Thoracic aorta (tissue), 2 donors: ENCODE measurements at places on chromosomes 3 and 15. TPM values are rescaled to one million over a fixed set of nuclear protein-coding genes. Genes with fewer than 3 reads are reported as not detected.

Gene BNIP2
- total RNA-seq, result 183 TPM

DNA sequence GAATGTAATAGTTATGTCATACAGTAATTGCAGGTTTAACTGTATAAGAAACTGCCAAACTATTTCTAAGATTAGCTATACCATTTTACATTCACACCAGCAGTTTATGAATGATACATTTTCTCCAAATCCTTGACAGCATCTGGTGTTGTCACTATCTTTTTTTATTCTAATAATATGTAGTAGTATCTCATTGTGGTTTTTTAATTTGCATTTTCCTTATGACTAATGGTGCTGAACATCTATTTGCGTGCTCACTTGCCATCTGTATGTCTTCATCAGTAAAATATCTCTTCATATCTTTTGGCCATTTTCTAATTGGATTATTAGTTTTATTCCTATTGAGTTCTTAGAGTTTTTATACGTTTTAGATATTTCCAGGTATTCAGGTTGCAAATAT is 994.0 kb upstream of the SEMA6D start:
- no peaks in the 10 kb centered on the region for H3K27me3 ChIP-seq
- no peak overlapping the region for H3K27ac ChIP-seq

- no peaks in the 10 kb centered on the region for H3K4me1 ChIP-seq
- H3K27ac ChIP-seq, result no peak overlapping the region
- DNase-seq, result no peak
- H3K36me3 ChIP-seq, result peaks cover 65% of the 10 kb centered on the region
- H3K27me3 ChIP-seq, result no peaks in the 10 kb centered on the region
- H3K4me3 ChIP-seq, result no peak overlapping the region
These were observed 33.0 kb downstream of the SRP14 start for GRCh38 chr15:40006003-40006402.

- no peaks in the 10 kb centered on the region for H3K27me3 ChIP-seq
- H3K4me3 ChIP-seq, result no peak overlapping the region
- no peak overlapping the region for H3K27ac ChIP-seq
- DNase-seq, result no peak
- H3K36me3 ChIP-seq, result no peaks in the 10 kb centered on the region
- no peaks in the 10 kb centered on the region for H3K4me1 ChIP-seq
These were observed 15.9 kb upstream of the ACAD9 start for GRCh38 chr3:128863560-128863959.

- no peaks in the 10 kb centered on the region for H3K4me1 ChIP-seq
- no peak overlapping the region for H3K4me3 ChIP-seq
- H3K27ac ChIP-seq, result no peak overlapping the region
These were observed 72.8 kb upstream of the AADACL2 start for GRCh38 chr3:151660885-151661284.

- H3K27me3 ChIP-seq, result no peaks in the 10 kb centered on the region
- no peak overlapping the region for H3K4me3 ChIP-seq
- H3K4me1 ChIP-seq, result peaks cover 57% of the 10 kb centered on the region
- H3K27ac ChIP-seq, result peak overlapping the region; percentile 88
These were observed 12.4 kb downstream of the SLCO3A1 start for GRCh38 chr15:91865950-91866349.

Gene KBTBD8
- 0.54 TPM for total RNA-seq

DNA sequence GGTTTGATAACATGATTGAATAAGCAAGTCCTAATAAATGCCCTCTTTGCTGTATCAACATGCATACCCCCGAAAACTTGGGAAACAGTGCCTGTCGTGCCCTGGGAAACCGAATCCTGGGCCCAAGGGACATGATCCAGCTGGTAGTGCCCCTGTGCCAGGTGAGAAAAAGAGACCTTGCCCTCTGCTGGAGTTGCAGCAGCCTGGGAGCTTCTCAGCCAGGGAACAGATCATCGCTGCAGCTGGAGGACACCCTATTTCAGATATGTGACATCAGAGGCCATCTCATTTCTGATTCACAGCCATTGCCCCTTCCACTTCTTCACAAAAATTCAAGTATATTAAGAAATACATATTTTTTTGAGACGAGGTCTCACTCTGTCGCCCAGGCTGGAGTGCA is 32.3 kb downstream of the STOML1 start:
- no peaks in the 10 kb centered on the region for H3K27me3 ChIP-seq
- no peak overlapping the region for H3K4me3 ChIP-seq
- H3K4me1 ChIP-seq, result peaks cover 5% of the 10 kb centered on the region
- H3K27ac ChIP-seq, result no peak overlapping the region
- H3K36me3 ChIP-seq, result no peaks in the 10 kb centered on the region
- DNase-seq, result no peak

DNA sequence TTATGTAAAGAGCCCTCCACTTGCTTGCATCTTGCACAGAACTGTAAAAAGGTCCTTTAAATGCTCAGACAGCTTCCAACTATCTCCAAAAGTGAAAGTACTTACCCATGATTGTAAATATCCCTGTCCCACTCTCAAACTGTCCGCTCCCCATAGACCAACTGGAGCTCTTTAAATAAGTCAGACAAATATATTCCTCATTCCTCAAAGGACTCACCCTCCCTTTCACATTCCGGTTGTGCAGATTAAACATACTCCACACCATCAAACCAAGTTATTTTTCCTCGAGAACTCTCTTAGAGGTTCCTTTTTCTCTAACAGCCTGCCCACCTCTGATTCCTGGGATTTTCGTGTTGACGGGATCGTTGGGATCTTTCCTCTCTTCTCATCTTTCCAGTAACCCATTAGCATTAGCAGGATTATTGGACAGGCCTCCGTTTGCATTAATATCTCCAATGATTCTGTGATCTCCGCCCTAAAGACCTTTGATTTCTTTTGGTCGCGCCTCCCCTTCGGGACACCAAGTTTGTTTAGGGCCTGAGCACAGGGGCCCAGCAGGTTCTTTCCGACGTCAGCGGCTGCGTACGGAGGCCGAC is 763 bp downstream of the GOLGB1 start:
- H3K36me3 ChIP-seq, result no peaks in the 10 kb centered on the region
- H3K27ac ChIP-seq, result peak overlapping the region; percentile 97
- no peak for DNase-seq
- H3K4me3 ChIP-seq, result peak overlapping the region; percentile 99

DNA sequence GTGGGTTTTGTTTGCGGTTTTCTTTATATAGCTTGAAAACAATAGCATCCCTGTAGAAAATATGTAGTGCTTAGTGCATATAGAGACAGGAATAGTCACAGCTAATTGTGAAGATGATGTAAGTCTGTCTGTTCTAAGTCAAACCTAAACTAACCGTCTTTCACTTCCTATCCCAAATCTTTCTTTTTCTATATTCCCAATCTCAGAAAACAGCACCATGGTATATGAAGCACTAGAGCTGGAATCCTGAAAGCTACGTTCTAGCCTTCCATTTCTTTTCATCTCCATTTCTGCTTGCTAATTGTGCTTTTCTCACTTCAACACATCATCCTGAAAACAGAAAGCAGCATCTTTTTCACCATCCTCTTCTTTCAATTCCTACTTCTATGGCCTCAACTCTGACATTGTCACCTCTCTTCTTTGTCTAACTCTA is 1235.5 kb downstream of the ROBO2 start:
- DNase-seq, result no peak
- H3K27ac ChIP-seq, result no peak overlapping the region
- H3K36me3 ChIP-seq, result no peaks in the 10 kb centered on the region
- no peak overlapping the region for H3K4me3 ChIP-seq

- no peaks in the 10 kb centered on the region for H3K27me3 ChIP-seq
- no peak overlapping the region for H3K27ac ChIP-seq
- no peaks in the 10 kb centered on the region for H3K4me1 ChIP-seq
These were observed 66.4 kb downstream of the CNOT10 start for GRCh38 chr3:32751377-32751776.

DNA sequence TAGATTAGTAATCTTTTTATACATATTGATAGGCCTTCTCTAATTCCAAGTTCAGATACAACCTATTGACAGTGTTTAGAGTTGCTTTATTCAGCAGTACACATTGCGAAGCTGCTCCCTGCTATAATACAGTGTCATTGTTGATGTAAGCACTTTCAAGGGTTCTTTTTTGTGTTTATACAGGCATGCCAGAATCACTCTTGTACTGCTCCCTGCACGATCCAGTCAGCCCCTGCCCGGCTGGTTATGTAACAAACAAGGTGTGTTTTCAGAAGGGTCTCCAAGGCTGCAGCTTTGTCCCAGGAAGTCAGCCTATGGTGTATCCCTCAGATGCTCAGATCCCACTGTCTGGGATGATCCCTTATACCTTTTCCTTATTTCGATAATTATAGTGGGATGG is 11.3 kb downstream of the QTRT2 start:
- DNase-seq, result no peak
- no peak overlapping the region for H3K4me3 ChIP-seq
- no peak overlapping the region for H3K27ac ChIP-seq

DNA sequence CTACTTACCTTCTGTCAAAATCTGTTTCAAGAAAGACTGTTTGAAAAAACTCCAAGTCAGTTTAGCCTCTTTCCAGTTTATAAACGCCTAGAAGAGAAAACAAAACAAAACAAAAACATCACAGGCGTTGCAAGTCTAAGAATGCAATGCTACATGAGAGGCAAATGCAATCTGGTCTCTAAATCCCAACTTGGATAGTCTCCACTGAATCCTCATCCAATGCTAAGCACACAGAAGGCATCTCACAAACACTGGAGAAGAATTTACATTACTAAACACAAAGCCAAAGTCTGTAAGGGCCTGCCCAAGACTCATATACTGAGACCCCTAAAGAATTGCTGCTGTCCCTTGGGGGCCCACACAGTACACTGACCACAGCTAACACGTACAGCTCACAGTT is 18.4 kb downstream of the RFT1 start:
- no peak for DNase-seq
- peaks cover 15% of the 10 kb centered on the region for H3K36me3 ChIP-seq
- H3K27me3 ChIP-seq, result no peaks in the 10 kb centered on the region
- no peaks in the 10 kb centered on the region for H3K4me1 ChIP-seq

GRCh38 chr15:58283302-58283701 is 145.1 kb downstream of the AQP9 start:
- H3K4me1 ChIP-seq, result no peaks in the 10 kb centered on the region
- no peak for DNase-seq
- no peaks in the 10 kb centered on the region for H3K36me3 ChIP-seq

Gene CNTN6
- not detected for total RNA-seq

DNA sequence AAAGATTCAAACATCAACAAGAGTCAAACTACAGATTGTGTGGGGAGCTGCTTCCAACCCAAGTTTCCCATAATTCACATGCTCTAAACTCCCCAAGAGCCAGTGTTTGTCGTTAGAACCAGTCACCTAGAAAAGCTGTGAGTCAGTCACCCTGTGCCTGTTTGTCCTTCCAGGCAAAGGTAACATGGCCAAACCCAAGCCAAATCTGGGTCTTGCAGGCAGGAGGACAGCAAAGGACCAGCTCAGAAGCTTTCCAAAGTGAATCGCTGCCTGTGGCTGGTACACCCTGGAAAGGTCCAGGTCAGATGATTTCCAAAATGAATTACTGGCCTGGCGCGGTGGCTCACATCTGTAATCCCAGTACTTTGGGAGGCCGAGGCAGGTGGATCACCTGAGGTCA is 251.5 kb downstream of the FAM43A start:
- H3K27me3 ChIP-seq, result no peaks in the 10 kb centered on the region
- no peak overlapping the region for H3K4me3 ChIP-seq
- no peak for DNase-seq
- H3K36me3 ChIP-seq, result no peaks in the 10 kb centered on the region

- H3K4me3 ChIP-seq, result no peak overlapping the region
- no peaks in the 10 kb centered on the region for H3K36me3 ChIP-seq
- no peaks in the 10 kb centered on the region for H3K27me3 ChIP-seq
These were observed 19.3 kb upstream of the SNRK start for GRCh38 chr3:43266995-43267394.

DNA sequence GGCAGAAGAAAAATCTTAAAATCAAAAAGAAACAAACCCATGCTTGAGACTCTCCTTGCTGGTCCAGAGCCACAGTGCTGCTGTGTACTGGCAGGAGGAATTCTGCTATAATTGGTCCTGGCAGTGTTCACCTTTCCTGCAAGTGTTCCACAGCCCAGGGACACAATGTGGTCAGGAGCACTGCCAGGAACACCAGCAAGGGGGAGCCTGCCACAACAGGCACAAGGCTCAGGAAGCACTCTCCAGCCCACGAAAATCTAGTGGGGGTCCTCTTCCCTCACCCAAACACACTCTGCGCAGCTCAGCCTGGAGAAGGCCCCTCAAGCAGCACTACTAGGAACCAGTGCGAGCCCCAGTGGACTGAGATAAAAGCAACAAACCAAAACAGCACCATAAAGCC is 92.9 kb downstream of the UBE3A start:
- no peaks in the 10 kb centered on the region for H3K27me3 ChIP-seq
- H3K27ac ChIP-seq, result peak overlapping the region; percentile 47
- no peaks in the 10 kb centered on the region for H3K36me3 ChIP-seq
- H3K4me3 ChIP-seq, result no peak overlapping the region

GRCh38 chr15:87710406-87710805 is 546.1 kb downstream of the NTRK3 start:
- no peaks in the 10 kb centered on the region for H3K4me1 ChIP-seq
- H3K36me3 ChIP-seq, result no peaks in the 10 kb centered on the region
- H3K4me3 ChIP-seq, result no peak overlapping the region

DNA sequence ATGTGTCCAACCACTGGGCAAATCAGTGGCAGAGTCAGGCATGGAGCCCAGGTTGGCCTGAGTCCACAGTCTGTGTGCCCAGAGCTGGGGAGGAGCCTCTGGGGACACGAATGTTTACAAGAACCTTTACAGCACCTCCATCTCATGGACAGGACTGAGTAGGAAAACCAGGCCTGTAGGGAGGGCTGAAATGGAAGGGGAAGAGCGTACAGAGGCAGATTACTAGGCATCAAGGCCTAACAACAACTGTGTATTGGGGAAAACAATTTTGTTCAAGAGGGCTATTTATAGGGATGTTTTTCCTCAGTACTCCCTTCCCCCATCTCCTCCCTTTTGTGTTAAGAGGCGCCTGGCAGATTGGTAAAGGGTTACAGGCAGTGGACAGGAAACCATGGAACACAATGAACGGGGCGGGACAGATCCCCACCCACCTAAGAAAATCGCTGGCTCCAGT is 15.1 kb upstream of the ARHGAP31 start:
- H3K36me3 ChIP-seq, result no peaks in the 10 kb centered on the region
- peak overlapping the region; percentile 54 for H3K27ac ChIP-seq
- DNase-seq, result no peak
- H3K27me3 ChIP-seq, result no peaks in the 10 kb centered on the region
- peaks cover 11% of the 10 kb centered on the region for H3K4me1 ChIP-seq

DNA sequence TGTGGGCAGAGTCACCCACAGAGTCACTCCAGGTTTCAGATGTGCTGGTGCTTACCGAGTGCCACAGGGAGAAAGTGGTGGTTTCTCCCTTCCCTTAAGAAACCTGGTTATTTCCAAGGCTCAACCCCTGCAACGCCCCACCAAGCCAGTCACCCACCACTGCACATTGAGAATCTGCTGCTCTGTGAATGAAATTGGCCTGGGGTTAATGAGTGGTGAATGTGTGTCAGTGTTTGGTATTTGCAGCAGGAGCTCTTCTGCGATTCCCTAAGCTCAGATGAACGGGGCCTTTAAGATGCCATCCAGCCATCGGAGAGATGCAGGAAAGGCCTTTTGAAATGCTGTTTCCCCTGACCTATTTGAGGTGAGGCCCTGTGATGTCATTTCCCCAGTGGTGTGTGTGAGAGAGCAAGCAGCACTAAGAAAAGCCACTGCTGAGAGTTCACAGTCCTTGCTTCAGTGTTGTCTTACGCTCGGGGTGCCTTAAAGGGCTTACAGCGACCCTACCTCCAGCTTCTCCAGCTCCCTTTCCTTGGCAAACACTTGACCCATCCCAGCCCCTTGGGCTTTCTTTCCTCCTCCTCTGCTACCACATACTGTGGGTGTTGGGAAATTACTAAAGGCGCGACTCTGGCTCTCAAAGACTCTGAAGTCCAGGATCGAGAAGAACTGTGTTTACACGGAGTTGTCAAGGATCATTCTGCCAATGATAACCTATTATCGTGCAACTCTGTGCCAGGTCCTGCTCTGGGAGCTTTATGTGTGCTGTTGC is 68.9 kb downstream of the SMAD3 start:
- peaks cover 35% of the 10 kb centered on the region for H3K4me1 ChIP-seq
- H3K27me3 ChIP-seq, result no peaks in the 10 kb centered on the region
- H3K27ac ChIP-seq, result peak overlapping the region; percentile 63
- H3K36me3 ChIP-seq, result no peaks in the 10 kb centered on the region
- no peak for DNase-seq
- H3K4me3 ChIP-seq, result no peak overlapping the region
